ENCODE measurements at places on chromosomes 16 and 17. TPM values are rescaled to one million over a fixed set of nuclear protein-coding genes. Genes with fewer than 3 reads are reported as not detected.

The KRTAP4-9 gene
- not detected for total RNA-seq

GRCh38 chr16:57649443-57649751, 18.7 kb upstream of the ADGRG3 start:
- no peaks in the 10 kb centered on the region for H3K4me1 ChIP-seq
- H3K36me3 ChIP-seq = no peaks in the 10 kb centered on the region
- no peak overlapping the region for H3K27ac ChIP-seq
- DNase-seq = no peak
- H3K27me3 ChIP-seq = no peaks in the 10 kb centered on the region

GRCh38 chr17:73856556-73856955, 212.3 kb upstream of the SDK2 start:
- DNase-seq = no peak
- no peaks in the 10 kb centered on the region for H3K27me3 ChIP-seq
- H3K36me3 ChIP-seq = no peaks in the 10 kb centered on the region
- H3K4me3 ChIP-seq = no peak overlapping the region

DNA sequence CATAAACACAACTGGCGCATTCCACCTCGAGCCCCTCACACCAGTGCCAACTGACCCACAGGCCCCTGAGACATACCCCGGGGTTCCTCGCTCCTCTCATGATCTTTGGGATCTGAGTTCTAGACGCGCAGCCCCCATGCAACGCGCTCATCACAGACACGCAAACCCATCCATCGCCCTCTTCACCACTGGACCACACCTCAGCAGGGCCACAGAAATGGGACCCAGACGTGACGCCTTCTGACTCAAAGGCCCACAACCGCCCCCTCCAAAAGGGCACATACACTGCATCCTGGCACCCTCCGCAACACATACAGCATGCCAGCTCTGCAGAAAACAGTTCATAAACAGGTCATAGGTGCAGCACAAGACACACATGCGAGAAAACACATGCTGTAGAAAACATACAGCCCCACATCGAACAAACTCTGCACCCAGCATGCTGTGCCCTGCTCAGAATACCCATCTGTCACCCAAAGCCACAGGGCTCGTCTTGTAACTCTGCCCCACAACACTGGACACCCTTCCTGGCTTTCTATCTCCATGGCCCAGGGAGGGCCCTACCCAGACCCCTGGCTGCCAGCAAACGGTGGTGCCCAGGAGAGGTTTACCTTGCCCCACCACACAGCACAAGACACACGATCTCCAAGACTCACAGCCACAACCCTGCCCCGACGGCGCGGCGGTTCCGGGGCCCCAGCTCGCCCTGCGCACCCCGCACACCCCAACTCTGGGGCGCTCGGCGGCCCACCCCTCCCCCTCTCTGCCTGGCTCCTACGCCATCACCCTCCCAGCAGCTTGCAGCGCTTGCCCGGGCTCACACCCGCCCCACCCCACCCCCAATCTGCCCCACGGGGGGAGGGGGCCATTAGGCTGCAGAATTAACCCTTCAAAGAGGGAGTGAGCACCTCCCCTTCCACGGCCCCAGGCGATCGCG, 887 bp downstream of the ZBTB4 start:
- H3K36me3 ChIP-seq = no peaks in the 10 kb centered on the region
- H3K27me3 ChIP-seq = no peaks in the 10 kb centered on the region
- peak; percentile 77 for DNase-seq
- peak overlapping the region; percentile 75 for H3K27ac ChIP-seq
- H3K4me1 ChIP-seq = peaks cover 15% of the 10 kb centered on the region
- H3K4me3 ChIP-seq = peak overlapping the region; percentile 84

- H3K27ac ChIP-seq = no peak overlapping the region
- no peaks in the 10 kb centered on the region for H3K27me3 ChIP-seq
- no peaks in the 10 kb centered on the region for H3K36me3 ChIP-seq
- DNase-seq = no peak
- no peak overlapping the region for H3K4me3 ChIP-seq
- no peaks in the 10 kb centered on the region for H3K4me1 ChIP-seq
Measured at GRCh38 chr17:58840820-58841612, 85.4 kb downstream of the PPM1E start.
